ENCODE measurements at places on chromosomes 2 and 18. TPM values are rescaled to one million over a fixed set of nuclear protein-coding genes. Genes with fewer than 3 reads are reported as not detected.
A peak's percentile ranks its signal among the peaks of the same experiment; 100 is the strongest.

GRCh38 chr2:239140346-239141020 is 260.3 kb downstream of the HDAC4 start:
- no peak for DNase-seq

RSAD2 gene
- total RNA-seq, result 10.9 TPM

SATB2 gene
- 219 TPM for total RNA-seq

GRCh38 chr2:230068651-230069055 is at the start of gene SLC16A14:
Gene SLC16A14 (minus strand): TSS chr2:230068924. CDS start chr2:230059352, 9,572 bp downstream.
- DNase-seq, result peak; percentile 59

DNA sequence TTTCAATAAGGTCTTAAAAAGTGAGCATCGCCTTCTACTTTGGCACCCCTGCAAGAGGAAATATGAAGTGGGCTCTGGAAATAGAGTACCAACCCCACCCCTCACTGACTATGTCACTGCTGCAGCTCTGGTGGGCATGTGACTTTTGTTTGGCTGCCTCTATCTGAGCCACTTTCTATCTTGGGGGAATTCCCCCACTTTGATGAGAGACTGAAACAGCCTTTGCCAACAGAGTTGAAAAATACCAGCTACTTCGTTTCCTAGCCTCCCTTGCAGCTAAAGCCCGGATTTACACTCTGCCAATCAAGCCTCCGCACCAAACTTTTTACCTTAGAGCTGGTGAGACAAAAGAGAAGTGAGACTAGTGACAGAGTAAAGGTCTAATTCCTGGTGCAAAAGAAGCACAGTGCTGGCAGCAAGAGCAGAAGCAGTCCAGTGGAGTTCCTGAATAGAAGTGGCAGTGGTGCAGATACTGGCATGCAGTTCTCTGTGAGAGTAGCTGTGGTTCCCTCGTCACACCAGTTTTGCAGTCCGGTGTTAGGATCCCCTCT is 12.0 kb upstream of the GALNT14 start:
- DNase-seq, result no peak

DNA sequence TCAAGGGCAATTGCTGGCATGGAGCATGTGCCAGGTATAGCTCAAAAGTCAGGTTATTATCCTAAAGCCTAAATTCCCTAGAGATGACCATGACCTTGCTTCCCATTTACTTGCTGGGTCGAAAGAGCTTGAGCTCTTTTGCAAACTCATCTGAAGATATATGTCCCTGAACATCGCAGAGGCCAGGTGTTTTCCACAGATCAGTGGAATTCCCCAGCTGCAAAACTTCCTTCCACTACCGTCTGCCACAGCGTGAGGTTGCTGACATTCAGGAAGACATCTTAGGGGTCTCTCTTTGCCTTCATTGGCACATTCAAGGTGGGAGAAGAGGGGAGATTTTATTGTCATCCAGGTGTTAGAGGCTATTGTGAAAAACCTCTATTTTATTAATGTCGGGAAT is 171.0 kb downstream of the MIB1 start:
- DNase-seq, result no peak

DNA sequence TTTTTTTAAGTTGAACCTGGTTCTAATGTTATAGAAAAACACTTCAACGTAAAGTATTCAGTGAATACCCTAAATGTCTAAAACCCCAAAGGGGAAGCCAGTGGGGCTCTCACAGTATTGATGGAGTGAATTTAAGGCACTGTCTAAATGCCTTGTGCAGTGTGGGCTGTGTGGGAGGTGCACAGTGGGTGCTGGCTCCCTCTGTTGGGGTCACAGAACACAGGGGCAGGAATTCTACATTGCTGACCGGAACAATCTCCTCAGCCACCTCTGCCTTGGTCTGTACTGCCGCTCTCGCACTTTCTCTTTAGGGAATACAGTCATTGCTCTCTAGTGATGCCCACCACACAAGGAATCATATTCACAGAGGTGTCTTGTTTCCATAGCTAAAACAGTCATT is 45.4 kb downstream of the SPRED2 start:
- DNase-seq, result no peak

GRCh38 chr2:40200366-40200915 is 251.4 kb downstream of the SLC8A1 start:
- DNase-seq, result no peak

GRCh38 chr2:32591669-32592463 is 36.0 kb upstream of the TTC27 start:
- DNase-seq, result no peak

GRCh38 chr2:11456251-11456650 is 9.7 kb downstream of the E2F6 start:
- no peak for DNase-seq

ANKRD29 gene
- 1.2 TPM for total RNA-seq

SERPINB13 gene
- total RNA-seq, result not detected

- no peak for DNase-seq
Observed at GRCh38 chr2:54632733-54633692, 90.4 kb upstream of the EML6 start.

- no peak for DNase-seq
Observed at GRCh38 chr18:5872886-5873285, 22.4 kb downstream of the TMEM200C start.

- no peak for DNase-seq
Observed at GRCh38 chr2:189069855-189070619, 95.9 kb downstream of the COL3A1 start.

GRCh38 chr2:10890706-10891270 is 20.9 kb upstream of the KCNF1 start:
- no peak for DNase-seq

GRCh38 chr2:208847651-208848050 is 441.1 kb downstream of the PTH2R start:
- no peak for DNase-seq

PPP1R1C gene
- total RNA-seq, result 0.98 TPM

HAAO gene
- 19.2 TPM for total RNA-seq

- DNase-seq, result no peak
Observed at GRCh38 chr18:8277270-8277669, 332.0 kb upstream of the RAB12 start.

GRCh38 chr2:202099515-202099914 is 26.5 kb downstream of the KIAA2012 start:
- DNase-seq, result no peak

DNA sequence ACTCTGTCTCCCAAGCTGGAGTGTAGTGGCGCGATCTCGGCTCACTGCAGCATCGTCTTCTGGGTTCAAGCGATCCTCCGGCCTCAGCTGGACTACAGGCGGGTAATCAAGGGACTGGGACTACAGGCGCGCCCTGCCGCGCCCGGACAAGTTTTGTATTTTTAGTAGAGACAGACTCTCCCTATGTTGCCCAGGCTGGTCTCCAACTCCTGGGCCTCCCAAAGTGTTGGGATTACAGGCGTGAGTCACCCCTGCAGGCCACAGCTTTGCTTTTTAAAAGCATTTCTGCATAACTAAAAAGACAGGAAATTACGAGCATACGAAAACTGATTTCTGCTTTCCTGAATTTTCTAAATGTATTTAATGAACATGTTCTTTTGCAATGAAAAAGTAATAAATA is 916 bp upstream of the OSBPL1A start:
- DNase-seq, result peak; percentile 17

DNA sequence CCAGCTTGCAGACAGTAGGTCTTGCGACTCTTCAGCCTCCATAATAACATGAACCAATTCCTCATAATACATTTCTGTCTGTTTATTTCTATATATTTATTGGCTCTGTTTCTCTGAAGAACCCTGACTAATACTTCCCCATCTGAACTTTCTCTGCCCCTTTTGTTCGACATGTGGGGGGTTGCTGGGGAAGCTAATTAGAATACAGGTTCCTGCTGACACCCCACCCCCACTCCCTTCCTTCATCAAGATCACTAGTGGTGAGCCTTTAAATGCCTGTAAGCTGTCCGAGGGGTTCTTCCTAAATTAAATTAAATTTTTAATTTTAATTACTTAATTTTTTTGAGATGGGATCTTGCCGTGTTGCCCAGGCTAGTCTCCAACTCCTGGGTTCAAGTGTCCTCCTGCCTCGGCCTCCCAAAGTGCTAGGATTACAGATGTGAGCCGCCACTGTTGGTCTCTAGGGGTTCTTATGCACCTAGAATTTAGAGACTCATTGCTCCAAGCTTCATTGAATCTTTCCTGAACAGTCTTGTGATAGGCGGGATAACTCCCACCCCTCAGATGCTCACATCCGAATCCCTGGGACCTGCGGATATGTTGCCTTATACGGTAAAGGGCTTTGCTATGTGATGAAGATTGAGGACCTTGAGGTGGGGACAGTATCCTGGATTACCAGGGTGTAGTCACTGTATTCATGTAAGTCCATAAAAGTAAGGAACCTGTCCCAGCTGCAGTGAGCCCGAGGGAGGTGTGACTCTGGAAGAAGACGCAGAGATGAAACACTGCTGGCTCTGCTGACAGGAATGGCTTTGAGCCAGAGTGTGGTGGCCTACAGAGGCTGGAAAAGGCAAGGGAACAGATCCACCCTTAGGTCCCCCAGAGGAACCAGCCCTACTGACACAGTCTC is 26.2 kb downstream of the HPCAL1 start:
- DNase-seq, result peak; percentile 45

GRCh38 chr18:78150590-78150989 is 829.0 kb upstream of the SALL3 start:
- no peak for DNase-seq

TLX2 gene
- not detected for total RNA-seq

DNA sequence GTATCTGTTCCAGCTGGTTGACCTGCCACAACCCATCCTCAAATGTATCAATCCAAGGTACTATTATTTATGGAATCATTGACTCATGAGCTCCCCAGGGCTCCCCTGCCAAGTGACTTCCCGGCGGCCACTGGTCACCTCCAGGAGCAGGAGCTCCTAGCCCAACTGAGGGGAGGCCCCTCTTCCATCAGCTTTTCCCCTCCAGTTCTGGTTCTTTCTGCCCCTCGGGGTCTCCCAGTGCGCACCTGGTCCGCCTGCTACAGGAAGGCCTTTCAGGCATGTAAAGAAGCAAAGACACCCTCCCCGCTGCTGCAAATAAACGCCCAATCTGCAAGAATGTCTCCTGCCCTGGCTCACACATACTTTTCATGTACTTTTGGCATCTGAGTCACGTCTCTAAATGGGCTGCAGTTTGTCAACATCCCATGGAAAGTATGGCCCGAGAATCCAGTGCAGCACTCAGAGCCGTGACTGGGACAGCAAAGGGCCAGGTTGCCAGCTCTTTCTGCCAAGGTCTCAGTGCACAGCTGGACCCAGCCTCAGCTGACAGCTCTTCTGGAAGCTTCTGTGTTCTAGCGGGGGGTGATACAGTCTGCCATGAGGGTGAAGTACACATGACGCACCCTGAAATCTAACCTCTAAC is 41.4 kb downstream of the KLHL29 start:
- no peak for DNase-seq

DNA sequence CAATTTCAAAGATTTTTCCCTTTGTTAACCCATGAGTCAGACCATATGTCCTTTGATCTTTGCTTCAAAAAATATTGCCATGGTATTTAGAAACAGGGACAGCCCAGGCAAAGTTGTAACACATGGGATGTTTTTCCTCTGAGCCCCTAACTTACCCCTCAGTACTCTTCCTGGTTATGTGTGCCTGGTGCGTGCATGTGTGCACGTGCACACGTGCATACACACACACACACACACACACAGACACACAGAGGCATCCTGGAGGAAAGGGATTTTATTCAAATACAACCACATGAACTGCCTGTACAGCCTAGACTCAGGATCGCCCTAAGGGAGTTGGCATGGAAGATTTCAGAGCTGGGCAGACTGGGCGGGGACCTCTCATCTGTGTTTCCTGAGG is 5.1 kb downstream of the AFF3 start:
- DNase-seq, result no peak

GRCh38 chr2:224924631-224925030 is 117.6 kb downstream of the DOCK10 start:
- DNase-seq, result no peak

GRCh38 chr2:224211181-224211480 is 172.0 kb upstream of the SERPINE2 start:
- no peak for DNase-seq

MGAT4A gene
- 115 TPM for total RNA-seq

DNA sequence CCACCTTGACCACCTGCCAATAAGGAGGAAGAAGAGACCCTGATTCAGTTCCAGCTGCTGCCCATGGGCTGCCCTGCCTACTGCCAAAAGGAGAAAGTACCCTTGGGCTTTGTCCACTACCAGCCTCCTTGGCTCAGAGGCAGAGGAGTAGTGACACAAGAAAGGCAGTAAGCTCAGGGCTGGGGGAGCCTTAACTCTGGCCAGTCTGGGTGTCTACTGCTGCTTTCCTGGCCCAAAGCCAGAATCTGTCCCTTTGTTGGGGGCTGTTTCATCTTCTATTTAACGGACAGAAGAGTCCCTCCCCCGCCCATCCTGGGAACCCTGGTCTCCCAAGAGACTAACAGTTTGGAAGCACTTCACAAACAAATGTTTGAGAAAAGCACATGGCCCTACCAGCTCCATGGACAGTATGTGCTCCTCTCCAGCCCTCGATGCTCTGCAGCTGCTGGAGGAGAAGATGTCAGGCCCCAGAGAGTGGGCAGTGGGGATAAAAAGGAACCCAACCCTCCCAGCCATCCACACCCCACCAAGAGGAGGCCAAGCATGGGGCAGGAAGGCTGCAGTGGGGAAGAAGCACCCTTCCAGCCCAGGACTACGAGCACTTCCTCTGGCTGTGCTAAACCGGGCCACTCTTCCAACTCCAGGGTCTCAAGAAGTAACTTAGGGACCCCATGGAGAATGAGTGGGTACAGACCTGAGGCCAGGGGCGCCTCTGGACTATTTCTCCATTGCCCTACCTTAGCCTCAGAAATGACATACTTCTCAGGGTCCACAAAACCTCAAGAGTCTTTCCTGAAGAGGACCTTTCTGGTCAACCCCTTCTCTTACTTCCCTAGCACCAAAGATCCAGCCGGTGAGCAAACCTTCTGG is 1.2 kb downstream of the ATG9A start:
- DNase-seq, result no peak

CHRNG gene
- total RNA-seq, result not detected

DNA sequence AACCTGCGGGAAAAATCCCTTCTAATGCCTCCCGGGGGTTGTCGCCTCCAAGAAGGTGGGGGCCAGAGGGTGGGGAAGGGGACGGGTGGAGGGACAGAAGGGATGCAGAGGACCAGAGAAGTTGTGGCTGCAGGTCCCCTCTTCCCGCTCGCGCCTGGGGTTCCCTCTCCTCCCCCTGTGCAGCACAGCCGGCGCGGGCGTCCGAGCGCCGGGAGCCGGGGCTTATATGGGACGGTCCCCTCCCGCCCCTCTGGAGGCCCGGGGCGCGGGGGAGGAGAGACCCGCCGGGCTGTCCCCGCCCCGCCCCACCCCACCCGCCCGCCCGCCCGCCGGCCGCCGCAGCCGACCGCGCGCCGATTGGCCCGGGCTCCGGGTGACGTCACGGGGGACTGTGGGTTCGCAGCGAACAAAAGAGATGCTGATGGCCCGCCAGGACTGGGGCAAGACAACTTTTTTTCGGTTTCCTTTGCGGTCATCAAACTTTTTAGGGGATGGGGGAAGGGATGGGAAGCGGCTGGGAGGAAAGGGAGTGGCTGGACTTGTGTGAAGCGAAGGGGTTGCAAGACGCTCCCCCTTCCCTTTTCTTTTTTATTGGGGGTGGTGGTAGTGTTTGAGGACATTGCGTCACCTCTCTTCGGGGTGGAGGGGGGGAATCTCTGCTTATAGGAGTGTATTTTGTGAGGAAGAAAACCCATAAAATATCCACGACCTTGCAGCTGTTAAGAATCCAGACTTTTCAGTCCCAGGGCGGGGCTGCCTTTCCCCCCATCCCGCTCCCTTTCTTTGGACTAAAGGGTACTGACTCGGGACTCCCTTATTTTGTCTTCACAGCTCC is at the start of gene FN1:
Gene FN1 (minus strand): TSS at position 199 of the 835 bp plus-strand sequence. CDS start 266 bp downstream, outside the sequence.
- DNase-seq, result peak; percentile 84
